ENCODE measurements at places on chromosomes 3 and 15.
A peak's percentile ranks its signal among the peaks of the same experiment; 100 is the strongest.

GRCh38 chr15:23645371-23646164, 2.1 kb downstream of the MAGEL2 start:
- no peaks in the 10 kb centered on the region for H3K27me3 ChIP-seq
- H3K4me3 ChIP-seq = no peak overlapping the region
- DNase-seq = no peak
- H3K27ac ChIP-seq = no peak overlapping the region
- no peaks in the 10 kb centered on the region for H3K36me3 ChIP-seq

DNA sequence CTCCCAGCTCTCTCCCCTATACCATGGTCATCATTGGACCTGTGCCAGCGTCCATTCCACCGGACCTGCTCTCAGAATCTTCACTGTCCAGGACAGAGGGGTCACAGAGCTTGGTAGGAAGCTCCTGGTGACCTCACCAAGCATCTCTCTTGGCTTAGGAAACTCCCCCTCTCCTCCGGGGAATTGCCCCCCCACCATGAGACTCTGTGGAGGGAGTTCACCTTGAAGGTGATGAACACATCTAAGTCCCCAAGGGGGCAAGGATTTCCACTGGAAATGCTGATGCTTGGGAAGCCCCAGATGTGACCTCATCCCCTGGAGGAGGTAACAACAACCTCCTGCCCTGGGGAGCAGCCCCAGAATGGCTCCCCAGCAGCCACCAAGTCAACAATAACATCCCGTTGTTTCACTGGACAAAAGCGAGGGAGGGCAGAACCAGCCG, 3.2 kb downstream of the SEMA7A start:
- no peak for DNase-seq
- H3K27ac ChIP-seq = no peak overlapping the region
- H3K4me3 ChIP-seq = no peak overlapping the region
- peaks cover 77% of the 10 kb centered on the region for H3K4me1 ChIP-seq
- H3K36me3 ChIP-seq = no peaks in the 10 kb centered on the region
- H3K27me3 ChIP-seq = no peaks in the 10 kb centered on the region

DNA sequence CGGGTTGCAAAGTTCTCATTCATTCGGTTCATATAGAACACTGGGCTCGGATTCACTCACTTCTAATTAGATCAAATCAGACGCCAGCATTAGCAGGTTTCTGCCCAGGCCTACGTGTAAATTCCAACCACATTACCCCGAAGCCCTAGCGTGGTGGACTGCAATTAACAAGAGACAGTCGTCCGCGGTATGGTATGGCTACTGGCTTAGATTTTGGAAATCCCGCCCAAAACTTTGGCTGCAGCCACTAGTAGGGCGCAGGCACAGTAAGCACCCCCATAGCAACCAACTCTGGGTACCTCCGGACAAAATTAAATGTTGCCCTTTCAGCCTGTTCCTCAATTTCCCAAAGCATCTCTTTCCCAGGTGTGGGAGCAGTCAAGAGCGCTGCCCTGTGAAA, 771 bp downstream of the RARRES1 start:
- peaks cover 3% of the 10 kb centered on the region for H3K4me1 ChIP-seq
- peak overlapping the region; percentile 63 for H3K4me3 ChIP-seq
- H3K27me3 ChIP-seq = no peaks in the 10 kb centered on the region
- H3K27ac ChIP-seq = no peak overlapping the region
- H3K36me3 ChIP-seq = no peaks in the 10 kb centered on the region

- H3K36me3 ChIP-seq = no peaks in the 10 kb centered on the region
- H3K27me3 ChIP-seq = no peaks in the 10 kb centered on the region
- no peak overlapping the region for H3K27ac ChIP-seq
- DNase-seq = peak; percentile 46
- H3K4me3 ChIP-seq = no peak overlapping the region
Measured at GRCh38 chr15:22904736-22905135, 66.3 kb downstream of the NIPA2 start.

GRCh38 chr15:77513226-77513625, 92.5 kb downstream of the HMG20A start:
- H3K4me1 ChIP-seq = peaks cover 24% of the 10 kb centered on the region
- H3K27ac ChIP-seq = no peak overlapping the region
- no peak overlapping the region for H3K4me3 ChIP-seq
- no peak for DNase-seq
- H3K27me3 ChIP-seq = no peaks in the 10 kb centered on the region
- H3K36me3 ChIP-seq = no peaks in the 10 kb centered on the region

DNA sequence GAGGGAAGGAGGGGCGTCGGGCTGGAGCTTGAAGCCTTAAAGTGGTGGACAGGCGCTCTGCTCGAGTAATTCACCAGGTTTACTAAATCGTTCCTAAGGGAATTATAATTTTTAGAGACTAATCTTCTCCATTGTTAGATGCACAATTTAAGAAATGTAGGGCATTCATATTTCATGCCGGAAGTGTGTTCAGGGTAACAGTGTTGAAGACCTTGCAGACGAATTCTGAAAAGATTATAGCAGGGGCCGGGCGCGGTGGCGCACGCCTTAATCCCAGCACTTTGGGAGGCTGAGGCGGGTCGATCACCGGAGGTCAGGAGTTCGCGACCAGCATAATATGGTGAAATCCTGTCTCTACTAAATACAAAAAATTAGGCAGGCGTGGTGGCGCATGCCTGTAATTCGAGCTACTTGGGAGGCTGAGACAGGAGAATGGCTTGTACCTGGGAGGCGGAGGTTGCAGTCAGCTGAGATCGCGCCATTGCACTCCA, 365 bp upstream of the GTF2A2 start:
- H3K36me3 ChIP-seq = no peaks in the 10 kb centered on the region
- H3K27me3 ChIP-seq = no peaks in the 10 kb centered on the region
- H3K4me3 ChIP-seq = peak overlapping the region; percentile 94
- peaks cover 13% of the 10 kb centered on the region for H3K4me1 ChIP-seq
- no peak for DNase-seq

DNA sequence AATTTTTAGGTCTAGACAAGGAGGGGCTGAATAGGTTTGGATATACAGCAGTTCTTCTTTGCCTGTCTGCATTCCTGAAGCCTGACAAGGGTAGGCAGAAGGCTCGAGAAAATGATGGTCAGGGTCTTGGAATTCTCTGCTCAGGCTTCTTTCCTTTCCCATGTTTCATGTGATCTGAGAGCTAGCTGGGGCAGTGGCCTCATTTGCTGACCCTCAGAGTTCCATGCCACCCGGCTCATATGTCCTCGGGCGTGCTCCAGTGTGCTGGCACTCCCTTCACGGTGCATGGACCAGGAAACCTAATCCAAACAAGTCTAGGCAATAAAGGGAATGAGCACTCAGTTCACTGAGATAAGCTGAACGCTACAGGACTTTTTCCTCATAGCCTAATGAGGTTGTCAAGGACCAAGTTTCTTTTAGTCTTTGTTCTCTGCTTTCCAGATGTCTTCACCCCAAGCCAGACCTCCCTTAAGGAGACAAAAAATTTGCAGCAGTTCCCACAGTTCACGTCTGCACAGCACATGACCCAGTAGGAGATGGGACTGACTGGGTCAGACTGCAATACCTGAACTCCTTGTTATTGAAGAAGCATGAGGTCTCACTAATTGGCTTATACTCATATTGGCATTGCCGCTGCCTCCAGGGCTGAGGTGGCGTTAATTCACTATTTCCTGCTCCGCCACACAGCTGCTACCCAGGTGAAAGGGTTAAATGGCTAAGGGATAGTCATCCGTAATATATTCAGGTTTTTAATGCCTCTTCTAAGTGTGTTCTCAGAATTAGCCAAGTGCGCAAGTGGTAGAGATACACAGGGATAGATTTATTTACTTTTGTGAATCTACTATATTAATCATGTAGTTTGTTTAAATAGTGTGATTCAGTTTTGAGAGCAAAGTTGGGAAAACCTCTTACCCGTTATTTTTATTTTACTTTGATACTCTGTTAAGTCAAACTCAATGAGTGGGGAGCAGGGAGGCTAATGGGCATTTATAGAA, 15.3 kb upstream of the RTP4 start:
- no peaks in the 10 kb centered on the region for H3K4me1 ChIP-seq
- no peaks in the 10 kb centered on the region for H3K36me3 ChIP-seq
- no peak for DNase-seq

- no peak for DNase-seq
- H3K36me3 ChIP-seq = no peaks in the 10 kb centered on the region
- no peaks in the 10 kb centered on the region for H3K27me3 ChIP-seq
- no peak overlapping the region for H3K4me3 ChIP-seq
Measured at GRCh38 chr3:108461661-108462111, 48.7 kb downstream of the MYH15 start.

- no peak overlapping the region for H3K27ac ChIP-seq
- no peaks in the 10 kb centered on the region for H3K4me1 ChIP-seq
- no peak overlapping the region for H3K4me3 ChIP-seq
- H3K27me3 ChIP-seq = no peaks in the 10 kb centered on the region
- no peak for DNase-seq
- H3K36me3 ChIP-seq = no peaks in the 10 kb centered on the region
Measured at GRCh38 chr3:162678941-162679340, 1182.3 kb downstream of the OTOL1 start.

GRCh38 chr3:127889461-127889863, 25.6 kb upstream of the KBTBD12 start:
- no peak overlapping the region for H3K4me3 ChIP-seq
- peaks cover 18% of the 10 kb centered on the region for H3K4me1 ChIP-seq
- no peaks in the 10 kb centered on the region for H3K27me3 ChIP-seq
- H3K27ac ChIP-seq = no peak overlapping the region

DNA sequence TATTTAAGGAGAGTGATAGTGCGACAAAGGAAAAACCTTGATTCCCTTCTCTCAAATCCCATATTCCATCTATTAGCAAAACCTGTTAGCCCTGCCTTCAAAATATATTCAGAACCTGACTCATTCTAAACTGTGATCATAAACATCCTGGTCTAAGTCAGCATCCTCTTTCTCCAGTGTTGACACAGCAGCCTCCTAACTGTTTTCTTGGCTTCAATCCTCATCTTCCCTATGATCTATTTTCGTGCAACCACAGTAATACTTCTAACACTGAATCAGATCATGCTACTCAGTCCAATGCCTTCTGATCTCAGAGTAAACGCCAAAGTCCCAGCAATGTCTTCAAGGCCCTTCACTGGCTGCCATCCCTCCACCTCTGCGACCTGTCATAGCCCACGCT, 785.1 kb downstream of the EDEM1 start:
- H3K36me3 ChIP-seq = no peaks in the 10 kb centered on the region
- H3K4me1 ChIP-seq = no peaks in the 10 kb centered on the region
- H3K27me3 ChIP-seq = no peaks in the 10 kb centered on the region
- H3K4me3 ChIP-seq = no peak overlapping the region

DNA sequence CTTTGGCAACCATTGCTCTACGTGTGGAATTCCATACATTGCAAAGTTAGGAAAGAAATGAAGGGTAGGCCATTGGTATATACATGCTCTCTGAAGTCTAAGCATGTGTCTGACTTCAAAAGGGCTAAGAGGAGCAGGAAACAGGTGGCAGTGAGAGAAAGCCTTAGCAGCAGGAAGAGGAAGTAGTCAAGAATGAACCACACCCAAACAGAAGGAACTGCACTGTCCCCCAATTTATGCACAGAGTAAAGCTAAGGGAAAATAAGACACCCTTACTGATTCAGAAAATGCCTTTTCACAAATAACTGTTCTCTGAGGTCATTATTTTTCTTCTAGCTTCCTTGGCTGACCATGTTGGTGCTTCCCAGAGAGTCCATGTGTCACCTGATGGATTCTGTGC, 575.4 kb downstream of the NTRK3 start:
- H3K4me1 ChIP-seq = no peaks in the 10 kb centered on the region
- H3K4me3 ChIP-seq = no peak overlapping the region
- DNase-seq = no peak
- no peak overlapping the region for H3K27ac ChIP-seq
- H3K27me3 ChIP-seq = no peaks in the 10 kb centered on the region

DNA sequence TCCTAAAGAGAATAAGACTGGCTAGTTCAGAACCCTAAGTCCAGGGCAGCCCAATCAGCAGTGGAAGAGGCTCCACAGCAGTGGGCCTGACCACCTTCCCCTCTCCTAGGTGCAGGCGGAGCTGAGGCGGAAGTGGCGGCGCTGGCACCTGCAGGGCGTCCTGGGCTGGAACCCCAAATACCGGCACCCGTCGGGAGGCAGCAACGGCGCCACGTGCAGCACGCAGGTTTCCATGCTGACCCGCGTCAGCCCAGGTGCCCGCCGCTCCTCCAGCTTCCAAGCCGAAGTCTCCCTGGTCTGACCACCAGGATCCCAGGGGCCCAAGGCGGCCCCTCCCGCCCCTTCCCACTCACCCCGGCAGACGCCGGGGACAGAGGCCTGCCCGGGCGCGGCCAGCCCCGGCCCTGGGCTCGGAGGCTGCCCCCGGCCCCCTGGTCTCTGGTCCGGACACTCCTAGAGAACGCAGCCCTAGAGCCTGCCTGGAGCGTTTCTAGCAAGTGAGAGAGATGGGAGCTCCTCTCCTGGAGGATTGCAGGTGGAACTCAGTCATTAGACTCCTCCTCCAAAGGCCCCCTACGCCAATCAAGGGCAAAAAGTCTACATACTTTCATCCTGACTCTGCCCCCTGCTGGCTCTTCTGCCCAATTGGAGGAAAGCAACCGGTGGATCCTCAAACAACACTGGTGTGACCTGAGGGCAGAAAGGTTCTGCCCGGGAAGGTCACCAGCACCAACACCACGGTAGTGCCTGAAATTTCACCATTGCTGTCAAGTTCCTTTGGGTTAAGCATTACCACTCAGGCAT, 33.7 kb downstream of the VIPR1 start:
- no peaks in the 10 kb centered on the region for H3K36me3 ChIP-seq
- no peaks in the 10 kb centered on the region for H3K27me3 ChIP-seq
- DNase-seq = peak; percentile 74

GRCh38 chr3:159620281-159620680, 368.4 kb upstream of the IL12A start:
- no peak for DNase-seq
- H3K4me3 ChIP-seq = no peak overlapping the region
- H3K4me1 ChIP-seq = no peaks in the 10 kb centered on the region

GRCh38 chr3:187875863-187876262, 130.6 kb upstream of the BCL6 start:
- no peaks in the 10 kb centered on the region for H3K4me1 ChIP-seq
- H3K27me3 ChIP-seq = no peaks in the 10 kb centered on the region
- DNase-seq = no peak
- no peaks in the 10 kb centered on the region for H3K36me3 ChIP-seq

GRCh38 chr3:45819543-45819942, 22.4 kb downstream of the LZTFL1 start:
- H3K27ac ChIP-seq = no peak overlapping the region
- no peak for DNase-seq
- H3K36me3 ChIP-seq = no peaks in the 10 kb centered on the region
- H3K4me3 ChIP-seq = no peak overlapping the region
- H3K27me3 ChIP-seq = no peaks in the 10 kb centered on the region

- H3K27ac ChIP-seq = no peak overlapping the region
- peaks cover 16% of the 10 kb centered on the region for H3K4me1 ChIP-seq
- no peaks in the 10 kb centered on the region for H3K27me3 ChIP-seq
- no peak overlapping the region for H3K4me3 ChIP-seq
- H3K36me3 ChIP-seq = no peaks in the 10 kb centered on the region
Measured at GRCh38 chr3:39141171-39141995, 12.0 kb downstream of the CSRNP1 start.
